ENCODE measurements at places on chromosomes 1 and 21. TPM values are rescaled to one million over a fixed set of nuclear protein-coding genes. Genes with fewer than 3 reads are reported as not detected.

IGSF3 gene
- total RNA-seq = under 0.01 TPM

CD1E gene
- total RNA-seq = not detected

NPPB gene
- total RNA-seq = not detected

KLHDC8A gene
- not detected for total RNA-seq

GRCh38 chr1:63321785-63322113 is 618 bp upstream of the FOXD3 start:
- peaks cover 91% of the 10 kb centered on the region for H3K27me3 ChIP-seq
- H3K36me3 ChIP-seq = no peaks in the 10 kb centered on the region
- peak overlapping the region; percentile 48 for H3K4me3 ChIP-seq
- no peak overlapping the region for H3K27ac ChIP-seq
- DNase-seq = no peak

GRCh38 chr1:239112101-239112935 is 274.1 kb upstream of the CHRM3 start:
- no peaks in the 10 kb centered on the region for H3K4me1 ChIP-seq
- no peak overlapping the region for H3K4me3 ChIP-seq
- H3K36me3 ChIP-seq = no peaks in the 10 kb centered on the region
- H3K27me3 ChIP-seq = no peaks in the 10 kb centered on the region
- H3K27ac ChIP-seq = no peak overlapping the region

DNA sequence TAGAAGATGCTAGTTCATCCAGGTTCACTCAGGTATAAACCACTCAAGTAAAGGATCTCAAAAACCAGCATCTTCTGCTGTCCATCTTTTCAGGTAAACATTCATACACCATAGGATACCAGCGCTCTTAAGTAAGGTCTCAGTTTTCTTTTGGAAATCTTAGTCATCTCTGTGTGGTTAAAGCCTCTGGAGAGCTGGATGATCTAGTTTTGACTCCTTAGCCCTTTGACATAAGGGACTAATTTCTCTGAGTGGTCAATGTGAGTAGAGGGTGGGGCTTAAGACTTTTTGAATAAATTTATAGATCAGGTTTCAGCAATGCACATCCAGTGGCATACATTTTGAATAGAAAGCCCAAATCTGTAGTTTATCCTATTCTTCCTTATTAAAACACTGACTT is 92.3 kb downstream of the CTH start:
- H3K27me3 ChIP-seq = peaks cover 3% of the 10 kb centered on the region
- no peak overlapping the region for H3K4me3 ChIP-seq
- H3K4me1 ChIP-seq = no peaks in the 10 kb centered on the region
- DNase-seq = peak; percentile 39
- H3K36me3 ChIP-seq = no peaks in the 10 kb centered on the region

GRCh38 chr1:179677882-179678281 is 65.2 kb upstream of the FAM163A start:
- DNase-seq = no peak
- H3K27ac ChIP-seq = no peak overlapping the region
- H3K4me3 ChIP-seq = no peak overlapping the region

DNA sequence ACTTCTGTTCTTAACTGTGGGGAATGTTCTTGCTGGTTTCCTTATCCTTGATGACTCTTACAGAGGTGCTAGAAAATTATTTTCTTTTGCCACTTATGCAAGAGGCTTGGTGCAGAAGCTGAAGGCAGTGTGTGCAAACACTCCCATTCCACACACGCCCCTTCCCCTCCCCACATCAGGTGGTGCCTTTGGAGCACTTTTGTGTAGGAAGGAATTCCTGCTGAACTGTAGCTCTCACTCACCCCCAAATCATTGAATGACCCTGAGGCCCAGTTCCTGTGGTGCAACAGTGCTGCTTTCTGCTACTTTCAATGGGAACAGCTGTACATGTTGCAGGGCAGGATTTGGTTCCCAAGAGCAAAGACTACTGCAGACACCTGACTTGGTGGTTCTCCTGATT is 101.8 kb downstream of the CD247 start:
- peaks cover 13% of the 10 kb centered on the region for H3K36me3 ChIP-seq
- no peak overlapping the region for H3K4me3 ChIP-seq
- no peak for DNase-seq
- H3K27ac ChIP-seq = no peak overlapping the region

DNA sequence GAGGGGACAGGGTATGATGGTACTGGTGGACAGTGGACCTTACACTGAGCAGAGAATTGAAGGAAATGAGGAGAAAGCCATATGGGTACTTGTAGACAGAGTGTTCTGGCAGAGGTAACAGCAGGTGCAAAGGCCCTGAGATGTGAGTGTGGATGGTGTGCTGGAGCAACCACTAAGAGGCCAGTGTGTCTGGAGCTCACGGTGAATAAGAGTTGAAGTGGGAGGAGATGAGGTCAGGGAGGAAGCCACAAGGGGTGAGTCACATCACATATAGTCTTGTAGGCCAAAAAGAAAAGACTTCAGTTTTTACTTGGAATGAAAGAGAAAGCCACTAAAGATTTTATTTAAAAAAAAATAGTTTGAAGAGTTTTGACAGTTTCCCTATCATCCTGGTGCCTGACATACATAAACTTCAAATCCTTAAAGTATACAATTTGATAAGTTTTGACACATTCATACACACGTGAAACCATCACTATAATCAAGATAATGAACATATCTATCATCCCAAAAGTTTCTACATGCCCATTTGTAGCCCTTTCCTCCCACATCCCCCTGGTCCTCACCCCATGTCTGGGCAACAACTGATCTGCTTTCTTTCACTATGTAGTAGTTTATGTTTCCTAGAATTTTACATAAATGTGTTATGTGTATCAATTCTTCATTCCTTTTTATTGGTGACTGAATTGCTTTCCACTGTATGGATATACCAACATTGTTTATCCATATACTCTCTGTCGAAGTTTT is 148.4 kb downstream of the GPATCH2 start:
- peak; percentile 93 for DNase-seq
- no peak overlapping the region for H3K27ac ChIP-seq
- H3K4me3 ChIP-seq = no peak overlapping the region

- H3K27ac ChIP-seq = no peak overlapping the region
- H3K4me3 ChIP-seq = no peak overlapping the region
- H3K27me3 ChIP-seq = no peaks in the 10 kb centered on the region
- H3K36me3 ChIP-seq = peaks cover 35% of the 10 kb centered on the region
Measured at GRCh38 chr1:11920239-11920903, 5.9 kb downstream of the KIAA2013 start.

DNA sequence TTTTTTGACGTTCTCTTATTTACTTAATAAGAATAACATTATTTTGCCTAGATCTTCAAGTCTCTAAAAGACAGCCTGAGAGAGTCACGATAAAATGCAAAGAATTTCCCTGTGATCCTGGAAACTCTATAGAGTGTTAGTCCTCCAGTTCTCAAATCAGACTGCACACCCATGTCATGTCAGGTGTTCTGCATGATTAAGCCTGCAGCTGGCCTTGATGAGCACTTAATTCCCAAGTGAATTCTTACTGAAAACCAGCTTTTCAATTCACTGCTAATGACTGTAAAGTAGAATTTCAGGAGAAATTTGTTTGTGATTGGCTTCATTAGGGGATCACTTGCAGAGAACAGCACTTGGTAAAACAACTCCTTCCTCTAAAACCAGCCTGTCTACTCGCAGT is 41.9 kb downstream of the CHML start:
- no peak overlapping the region for H3K4me3 ChIP-seq
- no peak overlapping the region for H3K27ac ChIP-seq
- H3K36me3 ChIP-seq = peaks cover 3% of the 10 kb centered on the region
- H3K4me1 ChIP-seq = peaks cover 3% of the 10 kb centered on the region
- no peaks in the 10 kb centered on the region for H3K27me3 ChIP-seq

DNA sequence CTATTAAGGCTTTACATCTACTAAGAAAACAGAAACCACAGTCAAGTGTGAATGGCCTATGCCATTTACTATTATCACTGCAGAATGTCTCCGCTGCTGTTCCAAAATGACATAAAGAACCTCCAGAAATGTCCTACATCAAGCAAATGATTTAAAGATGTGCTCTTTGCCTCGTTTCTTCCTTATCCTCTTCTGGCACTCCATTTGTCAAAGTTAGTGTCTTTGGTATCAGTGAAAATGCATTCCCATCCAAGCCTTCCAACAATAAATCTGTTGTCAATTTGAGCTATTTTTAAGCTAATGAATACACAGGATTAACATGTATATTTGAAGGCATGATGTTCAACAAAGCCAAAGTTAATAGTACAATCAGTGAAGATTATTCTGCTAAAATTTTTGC is 105.7 kb downstream of the LRRC53 start:
- H3K36me3 ChIP-seq = no peaks in the 10 kb centered on the region
- no peaks in the 10 kb centered on the region for H3K4me1 ChIP-seq
- H3K27ac ChIP-seq = no peak overlapping the region
- H3K27me3 ChIP-seq = no peaks in the 10 kb centered on the region
- H3K4me3 ChIP-seq = no peak overlapping the region
- DNase-seq = no peak

GRCh38 chr1:154547105-154547732 is 11.2 kb downstream of the UBE2Q1 start:
- H3K36me3 ChIP-seq = peaks cover 35% of the 10 kb centered on the region
- DNase-seq = no peak
- H3K4me3 ChIP-seq = no peak overlapping the region
- H3K27ac ChIP-seq = no peak overlapping the region
- peaks cover 25% of the 10 kb centered on the region for H3K27me3 ChIP-seq

DNA sequence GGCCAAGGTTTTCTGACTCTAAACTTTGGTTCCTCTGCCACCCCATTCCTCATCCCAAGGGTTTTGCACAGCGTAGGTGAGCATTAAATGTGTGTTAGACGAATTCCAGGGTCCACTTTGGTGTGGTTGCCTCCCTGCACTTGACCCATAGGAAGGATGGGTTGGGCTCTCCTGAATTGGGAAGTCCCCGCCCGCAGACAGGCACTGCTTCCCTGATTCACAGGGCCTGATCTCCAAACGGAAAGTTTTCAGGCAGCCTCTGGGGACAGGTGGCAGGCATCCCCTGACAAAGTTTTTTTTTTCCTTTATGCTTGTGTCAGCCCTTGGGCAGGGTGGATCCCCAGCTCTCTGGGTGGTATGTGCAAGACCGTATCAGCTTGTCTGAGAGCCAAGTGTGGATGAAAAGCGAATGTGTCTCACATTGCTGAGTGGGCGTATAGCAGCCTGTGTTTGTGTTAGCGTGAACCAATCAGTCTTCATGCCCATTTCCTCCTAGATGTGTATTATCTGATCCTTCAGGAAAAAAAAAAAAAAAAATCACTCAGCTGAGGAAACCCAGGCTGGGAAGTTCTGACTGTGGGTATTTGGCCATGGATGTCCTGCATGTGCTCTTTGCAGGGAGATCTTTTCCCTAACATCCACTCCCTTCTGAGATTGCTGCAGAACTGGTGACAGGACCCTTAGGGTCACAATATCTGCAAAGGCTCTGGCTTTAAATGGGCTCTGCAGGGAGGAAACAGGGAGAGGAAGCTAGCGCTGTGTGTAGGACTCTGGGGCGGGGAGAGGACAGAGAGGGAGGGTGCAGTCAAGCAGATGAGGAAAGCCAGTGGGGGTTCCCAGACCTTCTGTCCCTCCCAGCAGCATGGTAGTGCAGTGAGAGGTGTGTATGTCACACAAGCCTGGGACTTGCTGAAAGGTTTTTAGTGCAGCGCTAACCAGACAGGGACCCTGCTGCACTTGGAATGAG is 42.2 kb upstream of the TRABD2B start:
- no peaks in the 10 kb centered on the region for H3K36me3 ChIP-seq
- H3K27ac ChIP-seq = no peak overlapping the region
- H3K4me1 ChIP-seq = no peaks in the 10 kb centered on the region
- DNase-seq = peak; percentile 19
- no peaks in the 10 kb centered on the region for H3K27me3 ChIP-seq

- no peaks in the 10 kb centered on the region for H3K27me3 ChIP-seq
- H3K36me3 ChIP-seq = no peaks in the 10 kb centered on the region
- DNase-seq = no peak
Measured at GRCh38 chr1:34190692-34191091, 14.0 kb downstream of the C1orf94 start.
